ENCODE measurements at places on chromosomes 12 and 14.

DNA sequence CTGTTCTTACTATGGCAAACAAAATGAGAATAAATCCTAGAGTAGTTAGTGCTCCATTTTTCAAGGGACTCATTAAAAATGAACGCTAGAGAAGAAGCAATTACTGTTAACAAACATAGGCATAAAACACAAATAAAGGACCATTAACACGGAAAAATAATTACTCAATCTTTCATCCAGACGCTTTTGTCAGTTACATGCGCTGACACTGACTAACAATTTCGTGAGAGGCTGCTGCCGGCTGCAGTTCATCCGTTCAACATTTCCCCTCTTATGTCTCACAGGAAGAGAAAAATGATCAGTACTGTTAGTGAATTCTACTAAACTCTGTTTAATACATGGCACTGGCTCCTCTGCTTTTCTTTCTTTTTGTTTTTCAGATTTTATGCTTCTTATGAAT is 472.7 kb upstream of the FLRT2 start:
- no peak for DNase-seq

DNA sequence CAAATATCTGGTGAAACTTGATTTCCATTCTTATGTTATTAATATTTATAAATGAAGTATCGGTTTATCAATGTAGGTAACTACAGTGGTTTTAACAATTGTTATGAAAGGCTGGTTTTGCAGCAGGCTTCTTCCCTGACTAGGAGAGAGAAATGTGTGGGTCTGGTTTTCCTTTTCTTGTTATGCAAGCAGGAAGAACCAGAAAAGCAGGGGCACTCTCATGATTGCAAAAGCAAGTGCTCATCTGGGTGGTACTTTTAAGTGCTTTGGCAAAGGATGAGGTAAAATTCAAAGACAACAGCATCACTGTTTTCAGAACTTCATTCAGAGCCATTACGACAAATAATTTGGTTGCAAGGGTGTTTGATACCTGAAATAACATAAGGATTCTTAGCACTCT is 105.6 kb downstream of the PTPRO start:
- DNase-seq, result no peak

DNA sequence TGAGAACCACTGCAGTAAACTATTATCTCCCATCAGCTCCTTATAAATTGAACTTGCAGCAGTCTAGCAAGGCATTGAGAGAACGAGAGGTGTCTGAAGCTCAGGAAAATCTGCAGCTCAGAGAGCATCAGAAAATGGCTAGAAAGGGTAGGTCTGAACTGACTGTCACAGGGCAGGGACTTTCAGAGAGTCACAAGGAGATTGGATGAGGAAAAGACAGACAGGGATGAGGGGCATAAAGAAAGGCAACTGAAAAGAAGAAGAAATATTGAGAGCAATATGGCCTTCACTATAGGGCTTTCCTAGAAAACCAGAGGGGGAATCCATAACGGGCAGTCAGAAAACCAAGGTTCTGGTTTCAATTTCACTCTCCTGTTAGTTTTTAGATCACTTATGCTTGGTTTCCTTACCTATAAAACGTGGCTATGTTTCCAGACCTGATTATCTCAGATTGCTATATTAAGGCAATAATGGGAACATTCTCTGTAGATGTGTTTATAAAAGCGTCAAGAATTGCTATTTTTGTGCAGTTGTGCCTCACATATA is 40.9 kb downstream of the PDE6H start:
- no peak for DNase-seq

- DNase-seq, result peak; percentile 59
Measured at GRCh38 chr12:47079468-47079980, at the start of the genes AMIGO2 and PCED1B. TSS of gene AMIGO2 (minus strand) at chr12:47079959. CDS start at chr12:47079002, 957 bp downstream. TSS of gene PCED1B (plus strand) at chr12:47079621. CDS start at chr12:47235064, 155,443 bp downstream.

- DNase-seq, result no peak
Measured at GRCh38 chr14:74358176-74358829, 10.0 kb downstream of the VRTN start.

DNA sequence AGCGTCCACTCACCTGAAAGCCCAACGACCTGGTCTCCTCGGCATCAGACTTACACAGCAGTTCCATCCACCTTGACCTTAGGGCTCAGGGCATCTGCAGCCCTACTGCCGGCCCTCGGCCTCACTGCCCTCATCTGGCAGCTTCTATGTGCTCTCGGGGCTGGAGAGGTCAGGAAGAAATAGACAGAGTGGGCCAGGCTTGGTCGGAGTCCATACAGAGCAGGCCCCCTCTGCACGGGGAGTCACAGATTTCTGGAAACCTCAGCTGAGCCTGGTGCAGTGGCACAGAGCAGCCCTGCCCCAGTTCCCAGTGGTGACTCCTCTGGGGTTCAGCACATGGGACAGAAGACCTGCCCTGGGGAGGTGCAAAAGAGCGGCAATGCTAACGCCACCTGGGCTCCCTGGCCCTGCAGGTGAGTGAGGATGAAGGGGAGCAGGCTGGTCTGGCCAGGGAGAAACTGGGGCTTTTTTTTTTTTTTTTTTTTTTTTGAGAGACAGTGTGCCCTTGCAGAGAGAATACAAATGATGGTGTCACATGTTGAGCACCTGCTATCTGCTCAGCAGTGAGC is 190.1 kb upstream of the PRMT8 start:
- DNase-seq, result no peak

DNA sequence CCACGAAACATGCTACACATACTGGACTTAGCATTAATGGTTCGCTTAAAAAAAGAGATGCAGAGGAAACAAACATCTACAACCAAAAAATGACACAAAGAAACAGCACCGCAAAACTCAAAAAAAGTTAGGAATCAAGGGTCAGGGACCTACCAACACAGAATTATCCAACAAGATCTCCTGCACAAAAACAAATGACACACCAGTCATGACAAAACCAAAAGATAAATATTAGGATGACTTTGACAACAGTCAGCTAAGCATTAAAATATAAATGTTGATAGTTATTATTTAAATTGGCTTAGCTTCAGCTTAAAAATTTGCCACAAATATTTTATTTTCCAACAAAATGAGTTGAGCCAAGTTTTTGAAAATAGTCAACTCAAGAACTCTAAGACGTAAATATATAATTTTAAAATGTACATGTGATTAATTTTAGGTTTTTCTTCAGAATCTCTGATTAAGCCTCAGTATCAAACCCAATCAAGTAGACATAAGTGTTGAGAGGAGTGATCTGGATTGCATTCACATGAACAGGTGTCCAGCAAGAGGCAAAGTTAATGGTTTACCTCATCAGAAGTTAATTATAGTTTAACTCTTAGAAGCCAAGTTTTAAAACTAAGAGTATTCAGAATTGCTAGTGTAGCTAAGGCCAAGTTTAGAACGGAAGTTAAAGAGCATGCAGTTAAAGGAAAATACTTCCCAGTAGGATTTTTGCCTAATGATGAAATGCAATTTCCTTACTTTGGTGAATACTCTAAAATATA is 79.9 kb downstream of the HEATR5A start:
- DNase-seq, result no peak

DNA sequence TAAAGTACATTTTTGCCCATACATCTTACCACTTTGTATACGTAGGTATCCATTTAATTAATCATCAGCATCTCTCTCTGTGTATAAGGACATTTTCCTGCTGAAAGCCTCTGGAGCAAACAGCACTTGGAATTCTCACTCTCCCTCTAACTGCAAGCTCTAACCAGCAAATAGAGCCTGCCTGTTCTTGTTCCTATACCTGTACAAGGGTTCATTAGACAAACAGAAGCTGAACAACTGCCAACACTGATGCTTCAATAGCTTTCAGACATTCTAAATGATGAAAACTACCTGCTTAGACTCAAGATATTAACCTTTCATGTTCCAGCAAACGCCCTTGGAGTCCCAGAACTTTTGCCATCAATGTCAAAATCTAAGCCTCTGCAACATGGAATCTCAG is 98.0 kb downstream of the KCNH5 start:
- no peak for DNase-seq

- DNase-seq, result no peak
Measured at GRCh38 chr14:52189325-52189724, 78.2 kb upstream of the PTGDR start.

DNA sequence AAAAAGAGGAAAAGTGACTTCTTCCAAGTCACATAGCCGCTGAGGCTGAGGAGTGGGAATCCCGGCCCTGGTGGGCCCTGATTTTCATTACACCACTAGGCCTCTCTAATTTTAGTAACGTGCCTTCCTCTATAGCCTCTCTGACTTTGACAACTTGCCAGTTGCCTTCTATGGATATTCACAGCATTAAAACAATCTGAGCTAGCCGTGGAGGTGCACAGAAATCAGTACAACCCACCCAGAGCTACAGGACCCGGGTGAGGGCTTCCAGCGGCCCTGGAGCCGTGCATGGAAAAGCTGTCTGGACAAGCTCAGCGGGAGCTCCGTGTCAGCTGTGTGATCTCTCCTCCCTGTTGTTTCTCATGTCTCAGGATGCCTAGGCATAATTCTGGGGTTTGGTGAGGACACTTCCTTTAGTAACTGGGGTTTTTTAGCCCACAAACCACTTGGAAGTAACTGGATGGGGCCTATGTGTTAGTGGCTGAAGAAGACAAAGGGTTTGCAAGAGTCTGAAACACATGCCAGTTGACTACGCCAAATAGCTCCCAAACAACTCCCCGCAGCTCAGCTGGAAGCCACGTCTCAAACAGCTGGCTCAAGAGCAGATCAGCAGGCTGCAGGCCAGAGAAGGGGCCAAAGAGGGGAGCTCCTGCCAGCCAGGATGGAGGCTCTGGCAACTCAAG is 53.0 kb downstream of the SSH1 start:
- no peak for DNase-seq

- no peak for DNase-seq
Measured at GRCh38 chr14:101444116-101444515, 117.2 kb upstream of the DIO3 start.

DNA sequence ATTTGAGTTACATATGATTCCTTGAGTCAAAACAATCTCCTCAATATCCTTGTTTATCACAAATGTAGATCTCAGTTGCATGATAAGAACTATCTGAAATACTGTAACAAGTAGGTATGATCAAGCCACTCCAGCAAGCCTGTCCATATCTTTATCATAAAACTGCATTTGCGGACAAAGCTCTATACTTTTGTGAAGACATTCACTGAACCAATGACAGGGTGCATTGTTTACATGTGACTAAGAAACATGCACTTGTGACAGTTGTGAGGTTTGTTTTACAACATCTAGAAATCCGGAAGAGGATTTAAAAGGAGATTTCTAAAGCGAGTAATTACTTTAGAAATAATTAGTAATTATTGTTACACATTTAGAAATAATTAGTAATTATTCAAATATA is 111.7 kb downstream of the PPP2R5E start:
- DNase-seq, result no peak

GRCh38 chr12:127494961-127495915 is 771.7 kb upstream of the TMEM132C start:
- DNase-seq, result no peak

DNA sequence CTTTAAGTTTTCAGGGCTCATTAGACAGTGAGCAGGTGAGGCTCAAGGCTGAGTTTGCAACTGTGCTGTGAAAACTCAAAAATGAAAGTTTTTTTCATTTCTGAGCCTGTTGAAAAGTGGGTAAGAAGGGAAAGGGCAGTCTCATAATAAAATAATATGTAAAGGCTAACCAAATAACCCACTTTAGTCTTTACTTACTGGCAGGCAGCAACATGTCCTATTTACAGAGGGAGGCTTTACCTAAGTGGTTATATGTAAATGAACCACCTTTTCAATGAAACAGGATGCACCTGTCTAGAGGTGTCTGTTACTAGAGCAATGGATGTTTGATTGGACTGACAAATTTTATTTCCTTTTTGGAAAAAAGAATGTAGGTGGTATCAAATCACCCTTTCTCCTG is 158.0 kb downstream of the ETV6 start:
- no peak for DNase-seq

DNA sequence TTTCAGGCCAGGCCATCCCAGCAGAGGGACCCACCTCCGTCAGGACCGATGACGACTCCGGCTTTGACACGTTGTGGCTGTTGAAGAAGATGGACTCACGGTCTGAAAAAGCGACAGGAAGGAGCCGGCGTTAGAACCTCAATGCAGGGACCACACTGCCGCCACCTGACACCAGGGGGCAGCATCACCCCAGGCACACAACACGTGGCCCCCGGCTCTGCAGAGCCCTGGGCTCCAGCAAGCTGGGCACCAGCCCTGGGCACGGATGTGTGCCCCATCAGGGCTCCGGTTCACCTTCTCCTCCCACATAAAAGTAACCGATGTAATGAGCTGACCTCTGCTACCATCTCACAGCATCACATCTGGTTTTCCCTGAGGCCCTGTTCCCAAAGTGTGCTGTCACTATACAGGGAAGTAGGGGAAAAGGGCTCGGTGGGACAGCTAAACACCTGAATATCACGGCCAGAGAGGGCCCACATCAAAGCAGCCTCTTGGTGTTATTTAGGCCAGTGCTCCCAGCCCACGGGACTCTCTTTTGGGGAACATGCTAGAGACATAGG is 29.0 kb downstream of the CHGA start:
- peak; percentile 62 for DNase-seq

- DNase-seq, result no peak
Measured at GRCh38 chr12:113339540-113339939, 4.6 kb upstream of the SLC8B1 start.

- no peak for DNase-seq
Measured at GRCh38 chr12:102958073-102958829, 777 bp downstream of the ASCL1 start.

DNA sequence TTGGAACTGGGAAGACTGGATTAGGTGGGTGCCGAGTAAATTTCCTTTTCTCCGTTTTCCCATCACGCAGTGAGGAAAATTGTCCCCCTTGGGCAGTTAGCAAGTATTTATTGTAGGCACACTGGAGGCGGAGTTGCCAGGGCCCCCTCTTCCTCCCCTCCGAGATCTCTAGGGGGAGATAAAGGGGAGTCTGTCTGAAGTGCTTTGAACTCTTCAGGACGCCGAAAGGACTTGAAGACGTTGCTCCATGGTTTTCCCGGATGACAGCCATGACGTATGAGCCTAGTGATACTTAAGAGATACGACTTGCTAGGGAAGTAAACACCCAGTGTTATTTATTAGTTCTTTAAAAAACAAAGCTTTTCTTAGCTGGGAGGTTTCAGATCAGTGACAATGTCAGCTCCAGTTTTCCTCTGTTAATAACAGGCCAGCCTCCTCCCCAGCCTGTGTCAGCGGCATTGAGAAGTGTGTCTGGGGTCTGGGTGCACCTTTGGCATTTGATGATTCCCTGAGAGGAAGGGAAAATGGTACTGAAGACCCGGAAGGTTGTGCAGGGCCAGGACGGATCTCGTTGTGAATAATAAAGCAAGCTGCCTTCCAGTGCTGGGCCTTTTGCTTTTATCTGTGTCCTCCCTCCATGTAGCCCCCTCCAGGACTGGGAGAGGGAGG is 78.7 kb downstream of the TSPAN9 start:
- DNase-seq, result no peak

- no peak for DNase-seq
Measured at GRCh38 chr12:117439531-117440001, 78.1 kb upstream of the NOS1 start.

Data from mesothelial cell of epicardium (in vitro differentiated cells).